Stimulated activated CD8-positive, alpha-beta memory T cell treated with anti-CD3 and anti-CD28 coated beads, Interleukin-15, amount 100 ng/mL, for 48 hours (primary cell): ENCODE measurements at places on chromosomes 11 and 22.

DNA sequence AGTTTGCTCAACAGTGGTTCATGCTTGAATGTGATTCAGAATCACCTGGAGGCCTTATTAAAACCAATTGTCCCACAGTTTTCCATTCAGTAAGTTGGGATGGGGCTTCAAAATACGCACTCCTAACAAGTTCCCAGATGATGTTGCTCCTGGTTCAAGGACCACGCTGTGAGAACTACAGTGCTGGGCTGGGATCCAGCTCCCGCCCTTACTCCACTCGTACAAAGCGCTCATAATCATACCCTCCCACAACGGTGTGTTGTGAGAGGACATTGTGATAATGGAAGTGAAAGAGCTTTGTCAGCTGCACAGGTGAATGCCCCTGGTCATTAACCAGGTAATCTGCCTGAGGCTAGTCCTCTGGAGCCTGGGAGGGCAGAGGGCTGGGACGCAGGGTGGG is 1.3 kb upstream of the CD82 start:
- no peak for DNase-seq

GRCh38 chr11:65539744-65540289 is 14.9 kb downstream of the SCYL1 start:
- no peak for DNase-seq

- no peak for DNase-seq
Measured at GRCh38 chr22:39946126-39946502, 14.1 kb upstream of the TMA7B start.

DNA sequence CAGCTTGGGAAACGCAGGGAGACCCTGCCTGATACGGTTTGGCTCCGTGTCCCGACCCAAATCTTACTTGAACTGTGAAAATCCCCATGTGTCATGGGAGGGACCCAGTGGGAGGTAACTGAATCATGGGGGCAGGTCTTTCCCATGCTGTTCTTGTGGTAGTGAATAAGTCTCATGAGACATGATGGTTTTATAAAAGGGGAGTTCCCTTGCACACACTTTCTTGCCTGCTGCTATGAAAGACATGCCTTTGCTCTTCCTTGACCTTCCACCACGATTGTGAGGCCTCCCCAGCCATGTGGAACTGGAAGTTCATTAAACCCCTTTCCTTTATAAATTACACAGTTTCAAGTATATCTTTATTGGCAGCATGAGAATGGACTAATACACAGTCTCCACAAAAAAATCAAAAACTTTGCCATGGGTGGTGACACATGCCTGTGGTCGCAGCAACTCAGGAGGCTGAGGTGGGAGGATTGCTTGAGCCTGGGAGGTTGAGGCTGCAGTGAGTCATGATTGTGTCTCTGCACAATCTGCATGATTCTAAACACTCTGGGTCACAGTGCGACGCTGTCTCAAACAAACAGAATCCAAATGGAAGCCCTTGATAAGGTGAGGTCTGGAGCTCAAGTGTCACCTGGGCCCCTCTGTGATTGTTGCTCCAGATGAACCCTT is 34.9 kb downstream of the SYN3 start:
- DNase-seq, result peak; percentile 30

DNA sequence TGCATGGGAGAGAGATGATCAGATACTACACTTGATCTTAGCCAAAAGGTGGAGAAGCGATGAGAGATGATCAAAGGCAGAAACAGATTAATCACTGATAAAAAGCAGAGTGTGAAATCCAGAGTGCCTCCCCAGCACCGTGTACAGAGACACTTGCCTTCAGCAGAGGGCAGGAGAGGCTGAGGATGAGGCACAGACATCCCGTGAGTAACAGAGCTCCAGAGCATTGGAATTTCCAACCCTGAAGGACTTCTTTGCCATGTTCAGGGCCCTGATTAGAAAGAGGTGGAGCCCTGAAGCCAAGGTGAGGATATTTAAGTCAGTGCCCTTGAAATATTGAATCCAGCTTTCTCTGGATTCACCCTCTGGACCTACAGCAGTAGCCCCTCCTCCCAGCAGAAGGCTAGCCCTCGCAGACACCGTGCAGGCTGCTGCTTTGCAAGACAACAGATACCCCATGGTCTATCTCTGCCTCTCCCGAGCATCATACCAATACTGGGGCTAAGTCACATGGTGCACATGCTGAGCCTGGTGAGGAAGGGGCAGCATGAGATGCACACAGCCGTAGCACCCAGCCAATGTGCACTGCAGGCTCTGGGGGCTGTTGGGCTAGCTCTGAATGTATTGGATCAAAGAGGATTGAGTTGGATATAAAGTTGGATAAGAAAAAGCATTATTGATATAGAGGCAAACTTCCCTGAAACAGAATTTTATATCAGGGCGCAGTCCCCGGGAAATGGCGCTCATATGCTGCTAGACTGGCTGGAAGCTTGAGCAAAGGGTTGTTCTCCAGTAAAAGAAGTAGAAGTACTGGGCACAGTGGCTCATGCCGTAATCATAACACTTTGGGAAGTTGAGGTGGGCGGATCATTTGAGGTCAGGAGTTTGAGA is 200.3 kb upstream of the B3GAT1 start:
- DNase-seq, result no peak

GRCh38 chr22:30453731-30454510 is 17.9 kb downstream of the SEC14L3 start:
- DNase-seq, result no peak
